ENCODE measurements at places on chromosomes 3 and 15.

DNA sequence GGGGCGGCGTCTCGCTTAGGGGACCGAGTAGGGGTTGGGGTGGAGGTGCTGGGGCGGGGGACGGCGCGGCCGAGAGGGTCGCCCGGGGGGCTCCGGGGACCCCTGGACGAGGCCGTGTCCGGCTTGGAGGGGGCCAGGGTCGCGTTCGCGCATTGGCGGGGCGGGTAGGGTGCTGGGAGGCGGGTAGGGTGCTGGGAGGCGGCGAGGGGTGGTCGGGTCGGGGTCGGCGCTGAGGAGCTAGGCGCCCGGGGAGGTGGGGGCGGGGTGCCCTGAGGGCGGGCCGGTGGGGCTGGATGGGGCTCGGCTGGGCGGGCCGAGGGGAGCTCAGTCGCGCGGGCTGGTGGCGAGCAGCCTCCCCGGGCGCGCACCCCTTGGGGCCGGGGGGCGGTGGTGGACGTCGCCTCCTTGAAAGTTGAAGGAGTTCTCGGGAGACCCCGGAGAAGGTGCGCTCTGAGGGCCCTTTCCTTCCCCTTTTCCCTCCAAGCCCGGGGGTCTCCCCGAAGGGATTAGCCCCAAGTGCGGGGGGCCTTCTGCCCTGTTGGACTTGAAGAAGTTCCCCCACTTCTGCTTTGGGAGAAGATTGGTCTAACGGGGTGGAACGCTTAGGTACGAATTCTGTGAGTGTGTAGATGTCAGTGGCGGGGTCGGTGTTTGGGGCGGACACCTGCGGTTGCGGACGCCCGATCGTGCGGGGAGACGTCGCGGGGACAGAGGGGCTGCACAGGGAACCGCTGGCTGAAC, 543 bp downstream of the MEF2A start:
- DNase-seq: peak; percentile 57

DNA sequence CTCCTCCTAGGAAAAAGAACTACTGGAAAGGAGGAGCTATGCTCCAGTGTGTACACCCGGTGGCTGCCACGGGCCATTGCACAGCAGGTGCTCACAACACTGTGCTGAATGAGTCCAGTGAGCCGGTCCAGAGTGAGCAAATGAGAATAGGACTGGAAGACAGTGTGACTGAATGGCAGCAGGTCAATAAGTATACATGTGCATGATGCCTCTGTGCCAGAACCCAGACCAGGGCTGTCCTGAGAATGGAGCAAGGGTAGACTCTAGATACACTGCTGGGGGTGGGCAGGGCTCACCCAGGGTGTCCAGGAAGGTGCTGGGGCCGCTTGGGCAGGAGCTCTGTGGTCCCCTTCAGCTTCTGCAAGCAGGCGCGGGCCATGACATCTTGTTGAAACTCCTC, 8.3 kb downstream of the POLG start:
- DNase-seq: no peak

DNA sequence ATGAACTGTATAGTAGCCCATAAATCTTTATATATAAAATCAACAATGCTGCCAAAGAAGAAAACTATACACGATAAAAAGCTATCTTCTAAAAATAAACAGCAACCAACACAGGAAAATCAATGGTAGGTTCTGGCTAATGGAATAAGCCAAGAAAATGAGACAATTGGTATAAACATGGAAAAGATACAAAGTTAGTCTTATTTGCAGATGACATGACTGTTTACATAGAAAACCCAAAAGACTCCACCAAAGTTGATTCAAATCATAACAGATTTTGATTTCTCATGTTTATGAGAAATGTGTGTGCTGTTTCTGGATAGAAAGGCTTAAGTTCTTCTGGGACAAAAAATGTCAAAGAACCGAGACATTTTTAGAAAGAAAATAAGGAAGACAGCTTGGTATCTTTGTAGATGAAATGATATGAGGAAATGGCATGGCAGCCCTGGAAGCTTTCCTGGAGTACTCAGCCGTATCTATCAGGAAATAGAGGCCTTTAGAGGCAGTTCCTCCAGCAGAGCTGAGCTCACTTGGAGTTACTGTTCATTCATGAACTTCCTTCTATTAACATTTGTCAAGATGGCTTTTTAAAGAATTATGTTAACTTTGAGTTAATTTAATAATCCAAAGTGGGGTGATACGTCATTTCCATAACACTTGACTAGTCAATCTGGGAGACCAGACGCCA, 36.7 kb upstream of the VILL start:
- DNase-seq: no peak

- no peak for DNase-seq
These were observed 111.5 kb downstream of the CFAP44 start for GRCh38 chr3:113329757-113330156.

DNA sequence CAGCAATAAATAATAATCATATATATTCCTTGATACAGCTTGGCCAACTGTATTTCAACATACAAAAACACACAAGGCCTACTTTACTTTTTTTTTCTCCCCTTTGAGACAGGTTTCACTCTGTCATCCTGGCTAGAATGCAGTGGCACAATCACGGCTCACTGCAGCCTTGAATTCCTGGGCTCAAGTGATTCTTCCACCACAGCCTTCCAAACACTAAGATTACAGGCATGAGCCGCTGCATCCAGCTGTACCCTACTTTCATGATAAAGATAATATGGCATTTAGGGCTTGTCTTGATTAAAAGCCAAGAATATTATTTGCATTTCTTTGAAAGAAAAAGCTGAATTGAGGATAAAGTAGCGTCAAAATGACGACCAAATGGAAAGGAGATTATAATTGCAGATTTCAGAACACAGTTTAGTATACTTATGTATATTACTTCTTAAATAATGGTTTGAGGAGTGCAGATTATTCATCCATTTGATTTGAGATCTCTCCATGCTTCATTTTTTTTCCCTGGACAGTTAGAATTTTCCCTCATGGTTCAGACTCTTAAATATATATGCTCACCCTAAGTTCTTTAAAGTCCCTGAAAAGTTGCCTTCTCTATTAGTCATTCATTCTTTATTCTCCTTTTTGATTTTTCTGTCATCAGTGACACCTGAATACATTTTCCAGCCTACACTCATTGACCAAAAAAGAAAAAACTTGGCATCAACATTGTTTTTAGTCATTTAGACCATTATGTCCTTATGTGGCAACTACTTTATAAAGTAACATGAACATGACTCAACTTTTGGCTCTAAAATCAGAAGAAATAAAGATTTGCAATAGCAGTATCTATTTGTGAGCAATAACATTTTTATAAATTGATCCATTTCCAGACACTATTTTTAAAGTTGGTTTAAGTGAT, 48.5 kb upstream of the MLF1 start:
- DNase-seq: no peak

- DNase-seq: no peak
These were observed 4.8 kb downstream of the GPR15 start for GRCh38 chr3:98536456-98537017.

GRCh38 chr3:88879905-88880304, 227.5 kb upstream of the EPHA3 start:
- DNase-seq: no peak

- DNase-seq: no peak
These were observed 100.3 kb downstream of the ADCY5 start for GRCh38 chr3:123348471-123349200.

- DNase-seq: no peak
These were observed 62.6 kb upstream of the SCN10A start for GRCh38 chr3:38878646-38879045.

GRCh38 chr3:116896116-116896515, 186.5 kb downstream of the TUSC7 start:
- DNase-seq: no peak

- DNase-seq: no peak
These were observed 230.9 kb upstream of the CD96 start for GRCh38 chr3:111311126-111311525.

DNA sequence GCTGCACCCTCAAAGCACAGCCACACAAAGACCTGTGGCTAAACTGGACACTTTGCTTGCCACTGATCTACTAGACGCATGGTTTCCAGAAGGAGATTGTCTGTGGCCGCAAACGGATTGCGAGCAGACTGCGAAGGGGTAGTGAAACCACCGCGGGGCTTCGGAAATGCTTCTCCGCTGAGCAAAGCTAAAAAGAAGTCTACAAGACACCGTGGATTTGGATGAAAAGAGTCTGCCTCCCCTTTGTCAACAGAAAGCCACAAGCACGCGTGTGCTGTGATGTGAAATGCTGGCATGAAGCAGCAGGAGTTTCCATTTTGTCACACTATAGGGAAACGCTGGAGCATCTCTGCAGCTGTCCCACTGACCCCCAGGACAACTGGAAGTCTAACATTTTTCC, 63.0 kb downstream of the TMEM44 start:
- no peak for DNase-seq

DNA sequence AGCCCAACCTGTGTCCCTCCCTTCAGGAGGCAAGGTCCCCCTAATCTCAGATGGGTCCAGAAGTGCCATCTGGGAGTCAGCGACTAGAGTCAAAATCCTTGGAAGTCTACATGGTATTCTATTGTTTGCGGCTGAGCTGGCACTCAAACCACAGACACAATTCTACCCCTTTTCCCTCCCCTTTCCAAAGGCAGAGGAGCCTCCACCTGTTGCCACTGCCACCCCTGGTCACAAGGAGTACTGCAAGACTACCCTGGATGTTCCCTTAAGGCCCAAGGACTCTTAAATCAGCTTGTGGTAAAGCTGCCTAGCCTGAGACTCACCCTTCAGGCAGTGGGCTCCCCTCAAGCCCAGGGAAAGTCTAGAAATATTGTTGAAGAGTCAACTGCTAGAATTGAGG, 4.3 kb upstream of the OR5H6 start:
- DNase-seq: no peak

GRCh38 chr3:130712718-130713423, 33.8 kb downstream of the PIK3R4 start:
- DNase-seq: no peak

DNA sequence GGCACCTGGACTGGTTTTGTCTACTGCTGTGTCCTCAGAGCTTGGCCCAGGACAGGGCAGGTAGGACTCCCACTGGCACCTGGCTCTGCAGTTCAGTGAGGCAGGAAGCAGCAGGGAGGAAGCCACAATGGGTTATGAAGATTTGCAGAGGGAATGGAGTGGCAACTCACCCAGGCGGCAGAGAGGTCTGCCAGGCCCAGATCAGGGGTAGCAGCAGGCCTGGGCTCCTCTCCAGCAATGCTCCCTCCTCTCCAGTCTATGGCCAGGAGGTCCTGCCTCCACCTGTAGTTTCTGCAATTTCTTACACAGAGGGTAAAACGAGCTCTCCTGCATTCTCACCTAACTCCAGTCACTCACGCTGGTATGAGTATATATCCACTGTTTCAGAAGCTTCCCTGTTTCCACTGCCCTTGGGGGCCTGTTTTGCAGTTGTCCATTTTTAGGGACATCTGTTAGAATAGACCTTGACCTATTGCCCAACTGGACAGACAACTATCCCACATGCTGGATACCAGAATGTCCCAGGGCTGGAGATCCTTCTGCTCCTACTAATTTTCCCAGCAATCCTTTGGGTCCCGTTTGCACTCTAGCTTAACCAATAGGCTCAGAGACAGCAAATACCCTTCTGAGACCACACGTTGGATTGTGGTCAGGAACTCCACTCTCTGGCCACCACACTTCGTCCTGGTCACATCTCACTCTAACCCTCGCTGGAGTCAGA, 35.2 kb downstream of the HMCES start:
- DNase-seq: no peak

DNA sequence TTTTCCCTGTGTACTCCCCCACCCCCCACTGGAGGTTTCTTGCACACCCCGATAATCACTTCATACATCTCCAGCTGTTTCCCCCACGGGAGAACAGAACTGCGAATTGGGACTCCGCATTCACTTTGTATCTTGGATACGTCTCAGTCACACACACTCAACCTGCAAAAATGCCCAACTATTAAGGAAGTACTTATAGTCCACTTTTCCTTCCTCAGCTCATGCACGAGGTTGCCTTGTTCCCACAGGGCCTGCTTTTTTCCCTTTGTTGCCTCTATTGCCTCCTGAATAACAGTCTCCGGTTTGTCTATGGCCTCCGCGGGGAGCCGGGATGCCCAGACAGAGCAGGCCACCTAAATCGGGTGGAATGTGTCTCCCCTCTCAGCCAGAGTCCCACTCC, 282.3 kb downstream of the PYDC2 start:
- DNase-seq: no peak

GRCh38 chr3:194379651-194380050, 10.1 kb upstream of the LRRC15 start:
- DNase-seq: no peak

GRCh38 chr3:104992676-104993075, 374.0 kb upstream of the ALCAM start:
- DNase-seq: no peak

DNA sequence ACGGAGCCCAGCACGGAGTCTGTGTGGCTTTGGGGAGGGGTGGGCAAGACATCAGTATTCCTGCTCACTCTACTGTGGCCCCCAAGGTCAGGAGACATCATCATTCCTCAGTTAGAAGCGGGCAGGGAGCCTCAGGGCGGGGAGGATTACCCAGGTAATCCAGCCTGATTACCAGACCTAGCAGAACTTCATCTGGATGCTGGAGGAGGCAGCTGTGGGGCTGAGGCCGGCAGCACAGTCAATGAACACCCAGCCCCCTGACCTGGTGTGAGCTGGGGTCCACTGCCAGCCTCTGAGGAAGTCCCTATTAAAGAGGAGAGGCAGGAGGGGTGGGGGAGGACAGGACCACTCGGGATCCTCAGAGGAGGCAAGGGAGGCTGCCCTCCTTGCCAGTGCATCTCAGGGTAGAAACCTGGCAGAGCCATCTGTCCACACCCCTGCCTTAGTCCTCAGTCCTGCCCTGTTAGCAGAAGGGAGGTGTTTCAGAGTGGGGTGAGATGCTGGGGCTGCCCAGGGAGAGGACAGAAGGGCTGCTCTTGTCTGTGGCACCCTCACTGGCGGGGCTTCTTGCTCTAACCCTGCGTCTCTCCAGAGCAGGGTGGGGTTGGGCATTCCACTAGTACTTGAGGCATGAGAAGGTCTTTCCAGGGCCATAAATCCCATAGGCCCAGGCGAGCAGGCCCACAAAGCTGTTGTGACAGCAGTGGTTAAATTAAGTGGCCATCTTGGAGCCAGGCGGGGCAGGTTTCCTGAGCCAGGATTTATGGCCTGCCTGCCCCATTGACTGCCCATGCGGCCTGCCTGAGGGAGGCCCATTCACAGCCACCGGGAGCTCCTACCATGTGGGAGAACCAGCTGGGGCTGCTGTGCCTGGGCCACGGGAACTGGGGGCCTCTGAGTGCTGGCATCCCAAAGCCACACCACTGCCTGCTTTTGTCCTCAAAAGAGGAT, 82.1 kb downstream of the LINGO1 start:
- no peak for DNase-seq
